ENCODE measurements at places on chromosomes 3 and 15. TPM values are rescaled to one million over a fixed set of nuclear protein-coding genes. Genes with fewer than 3 reads are reported as not detected.

The PPM1M gene
- 42.4 TPM for total RNA-seq

The RHCG gene
- not detected for total RNA-seq

The TM4SF18 gene
- total RNA-seq: 1.3 TPM

The PRKCD gene
- 2.9 TPM for total RNA-seq

The SHC4 gene
- 2.2 TPM for total RNA-seq

The IL1RAP gene
- total RNA-seq: 14.6 TPM

The TLR9 gene
- not detected for total RNA-seq

The INSYN1 gene
- 1.2 TPM for total RNA-seq

The UROC1 gene
- not detected for total RNA-seq

The KCNAB1 gene
- 9.2 TPM for total RNA-seq

The NEIL1 gene
- 3.5 TPM for total RNA-seq

The GOLGA8G gene
- total RNA-seq: not detected

The CRYGS gene
- 1.3 TPM for total RNA-seq

The XCR1 gene
- total RNA-seq: not detected

The MRPS22 gene
- total RNA-seq: 75.8 TPM

The UBE2E2 gene
- total RNA-seq: 49.1 TPM

The LRRC49 gene
- 25.2 TPM for total RNA-seq

The EPHB3 gene
- 4.7 TPM for total RNA-seq

The SQOR gene
- 79.5 TPM for total RNA-seq

The CMTM6 gene
- 43.1 TPM for total RNA-seq

The SLC2A2 gene
- not detected for total RNA-seq

The UBL7 gene
- 50.3 TPM for total RNA-seq

The COL6A6 gene
- total RNA-seq: 18.6 TPM

The BCL2A1 gene
- not detected for total RNA-seq

The B3GNT5 gene
- total RNA-seq: 10.4 TPM

The CCDC54 gene
- not detected for total RNA-seq

The BOC gene
- total RNA-seq: 16.9 TPM

The BFSP2 gene
- not detected for total RNA-seq

The GHSR gene
- not detected for total RNA-seq

The ALS2CL gene
- total RNA-seq: 0.16 TPM

The LEKR1 gene
- total RNA-seq: 0.81 TPM

The GCNT3 gene
- 0.27 TPM for total RNA-seq

The MITF gene
- 6.1 TPM for total RNA-seq

The HRG gene
- total RNA-seq: not detected

The SLC9C1 gene
- 0.33 TPM for total RNA-seq

The IL17RB gene
- not detected for total RNA-seq

The RASGRP1 gene
- 0.09 TPM for total RNA-seq

The CKMT1A gene
- total RNA-seq: not detected

The PCBP4 gene
- total RNA-seq: 33.3 TPM

The ZNF35 gene
- 10.1 TPM for total RNA-seq

The SEMA5B gene
- total RNA-seq: 0.41 TPM

The SPTSSB gene
- total RNA-seq: not detected

The ZIC4 gene
- not detected for total RNA-seq

The IQCF5 gene
- total RNA-seq: not detected

The SERINC4 gene
- total RNA-seq: not detected

The RTP3 gene
- not detected for total RNA-seq

The LRRIQ4 gene
- total RNA-seq: 0.09 TPM

All from fibroblast of the aortic adventitia (primary cell).